Tibial nerve (tissue), 4 donors: ENCODE measurements at places on chromosomes 5 and 9. TPM values are rescaled to one million over a fixed set of nuclear protein-coding genes. Genes with fewer than 3 reads are reported as not detected.

GRCh38 chr9:111944241-111944866 lies 47.7 kb downstream of the UGCG start:
- H3K4me3 ChIP-seq, result no peak overlapping the region
- no peak for DNase-seq
- no peak overlapping the region for H3K27ac ChIP-seq
- H3K4me1 ChIP-seq, result no peaks in the 10 kb centered on the region
- H3K27me3 ChIP-seq, result no peaks in the 10 kb centered on the region

DNA sequence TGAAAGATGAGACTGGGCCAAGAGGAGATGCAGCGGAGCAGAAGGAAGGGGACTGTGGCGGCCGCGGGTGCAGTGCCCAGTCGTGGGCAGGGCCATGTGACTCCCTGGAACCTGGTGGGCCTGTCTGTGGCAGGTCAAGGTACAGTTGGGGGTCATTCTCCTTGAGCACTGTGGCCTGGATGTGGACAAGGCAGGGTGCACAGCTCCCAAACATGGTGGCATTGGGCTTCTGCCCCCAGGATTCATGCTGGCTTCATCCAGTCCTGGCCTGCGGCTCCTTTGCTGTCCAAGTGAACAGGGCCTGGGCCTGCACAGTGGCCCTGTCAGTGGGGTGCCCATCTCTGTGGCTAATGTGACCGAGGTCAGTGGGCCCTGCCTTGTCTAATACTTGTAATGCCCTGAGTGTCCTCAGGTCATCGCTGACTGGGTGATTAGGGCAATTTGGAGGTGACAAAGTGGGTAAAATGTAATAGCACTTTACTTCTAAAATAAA lies 39.9 kb downstream of the CEP72 start:
- H3K4me3 ChIP-seq, result no peak overlapping the region
- no peaks in the 10 kb centered on the region for H3K27me3 ChIP-seq
- no peak overlapping the region for H3K27ac ChIP-seq
- no peak for DNase-seq

- no peak overlapping the region for H3K27ac ChIP-seq
- no peak overlapping the region for H3K4me3 ChIP-seq
- no peak for DNase-seq
- H3K36me3 ChIP-seq, result no peaks in the 10 kb centered on the region
- no peaks in the 10 kb centered on the region for H3K27me3 ChIP-seq
- no peaks in the 10 kb centered on the region for H3K4me1 ChIP-seq
Observed at GRCh38 chr5:179226696-179227095, 118.6 kb downstream of the ADAMTS2 start.

DNA sequence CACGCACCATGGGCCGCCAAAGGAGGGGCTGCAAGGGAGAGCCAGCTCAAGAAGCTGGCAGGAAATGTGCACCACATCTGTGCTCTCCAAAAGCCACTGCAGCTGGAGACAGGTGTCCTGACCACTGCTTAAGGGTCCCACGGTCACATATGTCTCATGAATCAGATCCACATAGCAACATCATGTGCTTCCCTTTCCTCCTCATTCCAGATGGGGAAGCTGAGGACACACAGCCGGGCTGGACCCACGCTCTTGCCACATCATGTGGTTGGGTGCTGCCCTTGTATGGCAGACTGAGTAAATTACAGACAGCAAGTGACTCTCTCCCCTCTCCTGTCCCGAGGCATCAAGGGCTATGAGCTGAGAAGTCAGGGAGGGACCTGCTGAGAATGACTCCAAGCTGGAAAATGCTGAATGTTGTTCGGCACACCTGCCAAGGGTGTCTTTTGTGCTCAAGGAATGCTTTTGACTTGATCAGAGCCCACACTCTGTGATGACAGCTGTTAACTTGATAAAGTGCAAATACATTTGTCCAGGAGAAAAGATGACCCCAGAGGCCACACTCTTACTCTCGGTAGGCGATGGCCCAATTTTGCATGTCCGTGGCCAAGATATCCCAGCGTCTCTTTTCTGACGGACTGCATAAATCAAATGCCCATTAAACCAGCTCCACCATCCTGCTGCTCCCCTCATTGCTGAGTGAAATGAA lies 58.2 kb downstream of the NSUN2 start:
- H3K27ac ChIP-seq, result no peak overlapping the region
- no peaks in the 10 kb centered on the region for H3K27me3 ChIP-seq
- H3K4me1 ChIP-seq, result no peaks in the 10 kb centered on the region
- DNase-seq, result no peak

DNA sequence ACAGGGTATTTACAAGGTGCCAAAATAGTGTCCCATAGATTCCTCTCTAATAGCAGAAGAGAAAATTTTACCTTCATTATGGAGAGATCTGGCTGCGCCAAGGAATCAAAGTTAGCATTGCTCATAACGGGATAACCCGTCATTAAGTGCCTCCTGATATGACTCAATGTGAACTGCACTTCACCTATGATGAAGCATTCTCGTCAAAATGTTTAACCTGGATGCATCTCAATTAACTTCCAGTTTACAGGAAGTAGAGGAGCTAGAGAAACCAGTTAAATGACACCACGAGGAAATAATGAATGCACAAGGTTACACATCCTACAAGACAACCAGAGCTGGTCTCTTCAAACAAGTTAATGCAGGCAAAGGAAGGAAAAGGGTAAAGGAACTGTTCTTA lies 17.2 kb downstream of the FBXW11 start:
- no peak overlapping the region for H3K27ac ChIP-seq
- no peak overlapping the region for H3K4me3 ChIP-seq
- DNase-seq, result no peak
- H3K27me3 ChIP-seq, result no peaks in the 10 kb centered on the region
- no peaks in the 10 kb centered on the region for H3K4me1 ChIP-seq

DNA sequence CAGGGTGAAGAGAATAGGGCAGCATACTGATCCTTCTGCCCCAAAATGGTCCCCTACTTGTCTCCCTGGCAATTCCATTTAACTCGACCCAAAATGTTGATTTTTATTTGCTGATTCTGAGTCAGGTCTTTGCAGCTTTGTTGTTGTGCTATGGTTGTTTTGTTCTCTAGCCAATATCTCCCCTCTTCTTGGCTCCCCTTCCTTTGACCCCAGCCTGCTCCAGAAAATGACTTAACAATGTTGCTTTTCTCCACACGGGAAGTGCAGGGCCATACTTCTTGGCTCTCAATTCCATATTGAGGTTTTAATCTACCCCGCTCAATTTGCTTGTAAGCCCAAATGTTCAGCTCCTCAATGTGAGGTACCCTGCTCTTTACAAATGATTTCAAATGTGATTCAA lies 330.0 kb downstream of the RASEF start:
- no peaks in the 10 kb centered on the region for H3K4me1 ChIP-seq
- H3K27me3 ChIP-seq, result no peaks in the 10 kb centered on the region
- no peak for DNase-seq

DNA sequence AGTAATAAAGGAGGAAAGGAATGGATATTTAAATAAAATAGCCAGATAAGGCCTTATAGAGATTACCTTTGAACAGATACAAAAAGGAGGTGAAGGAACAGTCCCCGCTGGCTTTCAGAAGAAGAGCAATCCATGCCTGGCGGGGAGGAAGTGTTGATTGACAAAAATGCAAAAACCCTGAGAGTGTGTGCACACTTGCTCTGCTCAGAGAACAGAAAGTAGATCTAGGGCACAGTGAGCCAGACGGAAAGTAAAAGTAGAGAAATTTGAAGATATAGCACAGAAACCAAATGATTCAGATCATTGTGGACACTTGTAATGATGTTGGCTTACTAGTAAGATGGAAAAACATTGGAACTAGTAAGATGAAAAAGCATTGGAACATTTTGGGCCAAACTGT lies 720.6 kb downstream of the PTPRD start:
- no peak overlapping the region for H3K27ac ChIP-seq
- H3K4me3 ChIP-seq, result no peak overlapping the region
- H3K27me3 ChIP-seq, result no peaks in the 10 kb centered on the region
- H3K4me1 ChIP-seq, result no peaks in the 10 kb centered on the region
- no peaks in the 10 kb centered on the region for H3K36me3 ChIP-seq
- no peak for DNase-seq

- H3K4me1 ChIP-seq, result no peaks in the 10 kb centered on the region
- H3K4me3 ChIP-seq, result no peak overlapping the region
- H3K27me3 ChIP-seq, result no peaks in the 10 kb centered on the region
- no peaks in the 10 kb centered on the region for H3K36me3 ChIP-seq
- H3K27ac ChIP-seq, result no peak overlapping the region
Observed at GRCh38 chr9:113475992-113476391, 12.5 kb downstream of the RGS3 start.

DNA sequence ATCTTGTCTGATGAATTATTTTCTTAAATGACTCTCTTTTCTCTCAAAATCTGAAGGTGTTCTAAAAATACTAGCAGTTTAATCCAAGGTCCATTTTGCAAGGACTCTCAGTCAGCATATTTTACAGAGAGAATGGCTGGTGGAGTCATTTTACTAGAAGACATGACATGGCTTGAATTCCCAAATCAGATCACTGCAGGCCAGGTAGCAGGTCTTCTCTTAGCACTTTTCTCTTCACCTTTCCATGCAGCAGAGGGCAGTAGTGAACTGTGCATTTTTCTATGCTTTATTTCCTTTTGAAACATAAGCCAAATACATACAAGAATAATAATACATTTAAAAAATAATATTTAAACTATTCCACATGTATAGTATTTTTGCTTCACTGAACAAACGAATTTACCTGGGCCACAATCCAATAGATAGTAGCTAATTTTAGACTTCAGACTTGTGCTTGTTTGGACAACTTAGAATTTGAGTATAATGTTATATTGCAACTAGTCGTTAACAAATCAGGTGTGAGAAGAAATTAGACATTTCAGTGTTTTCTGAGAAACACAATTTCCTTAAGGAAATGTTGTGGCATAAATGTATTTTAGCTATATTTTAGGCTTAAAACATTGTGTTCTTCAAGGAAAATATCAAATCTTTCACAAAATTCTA lies 289.4 kb upstream of the DAB2 start:
- no peaks in the 10 kb centered on the region for H3K36me3 ChIP-seq
- H3K27ac ChIP-seq, result no peak overlapping the region
- no peaks in the 10 kb centered on the region for H3K27me3 ChIP-seq
- DNase-seq, result no peak
- H3K4me1 ChIP-seq, result no peaks in the 10 kb centered on the region

- no peaks in the 10 kb centered on the region for H3K27me3 ChIP-seq
- H3K27ac ChIP-seq, result no peak overlapping the region
- DNase-seq, result no peak
- H3K4me1 ChIP-seq, result no peaks in the 10 kb centered on the region
- no peaks in the 10 kb centered on the region for H3K36me3 ChIP-seq
- H3K4me3 ChIP-seq, result no peak overlapping the region
Observed at GRCh38 chr5:142915813-142916424, 145.7 kb downstream of the ARHGAP26 start.

GRCh38 chr9:12915366-12915954 lies 140.6 kb downstream of the LURAP1L start:
- no peaks in the 10 kb centered on the region for H3K27me3 ChIP-seq
- no peak for DNase-seq
- H3K4me3 ChIP-seq, result no peak overlapping the region
- no peak overlapping the region for H3K27ac ChIP-seq

DNA sequence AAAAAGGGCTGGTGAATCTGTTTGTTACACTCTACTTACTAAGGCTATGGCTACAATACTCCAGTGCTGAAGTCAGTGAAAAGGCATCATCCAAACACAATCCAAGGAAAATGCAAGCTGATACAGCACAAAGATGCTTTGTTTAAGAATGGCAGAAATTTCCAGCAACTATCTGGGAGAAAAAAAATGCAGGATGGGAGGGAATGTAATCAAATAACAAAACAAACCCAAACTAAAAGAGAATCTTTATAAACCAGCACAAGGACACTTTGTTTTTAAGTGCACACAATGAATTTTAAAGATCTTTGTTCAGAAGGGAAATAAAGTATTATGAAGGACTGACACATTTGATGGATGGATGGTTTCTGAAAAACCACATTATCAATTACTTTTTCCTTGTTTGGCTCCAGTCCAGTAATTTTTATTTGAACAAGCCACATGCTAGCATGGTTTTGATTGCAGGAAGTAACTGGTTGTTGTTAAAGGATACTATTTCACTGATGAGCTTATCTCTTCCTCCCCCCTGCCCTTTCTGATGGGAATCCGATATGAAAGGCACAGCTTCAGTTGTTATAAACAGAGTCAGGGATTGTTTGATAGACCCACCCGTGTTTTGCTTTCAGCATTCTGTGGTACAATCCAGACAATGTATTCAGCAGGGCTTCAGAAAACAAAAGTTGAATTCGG lies 12.1 kb upstream of the TLE4 start:
- H3K27me3 ChIP-seq, result no peaks in the 10 kb centered on the region
- no peak overlapping the region for H3K27ac ChIP-seq
- no peak overlapping the region for H3K4me3 ChIP-seq
- DNase-seq, result no peak

GRCh38 chr9:84139296-84140070 lies 158.9 kb downstream of the RMI1 start:
- no peaks in the 10 kb centered on the region for H3K36me3 ChIP-seq
- no peaks in the 10 kb centered on the region for H3K27me3 ChIP-seq
- no peak for DNase-seq
- no peak overlapping the region for H3K27ac ChIP-seq
- H3K4me3 ChIP-seq, result no peak overlapping the region
- peaks cover 10% of the 10 kb centered on the region for H3K4me1 ChIP-seq

DNA sequence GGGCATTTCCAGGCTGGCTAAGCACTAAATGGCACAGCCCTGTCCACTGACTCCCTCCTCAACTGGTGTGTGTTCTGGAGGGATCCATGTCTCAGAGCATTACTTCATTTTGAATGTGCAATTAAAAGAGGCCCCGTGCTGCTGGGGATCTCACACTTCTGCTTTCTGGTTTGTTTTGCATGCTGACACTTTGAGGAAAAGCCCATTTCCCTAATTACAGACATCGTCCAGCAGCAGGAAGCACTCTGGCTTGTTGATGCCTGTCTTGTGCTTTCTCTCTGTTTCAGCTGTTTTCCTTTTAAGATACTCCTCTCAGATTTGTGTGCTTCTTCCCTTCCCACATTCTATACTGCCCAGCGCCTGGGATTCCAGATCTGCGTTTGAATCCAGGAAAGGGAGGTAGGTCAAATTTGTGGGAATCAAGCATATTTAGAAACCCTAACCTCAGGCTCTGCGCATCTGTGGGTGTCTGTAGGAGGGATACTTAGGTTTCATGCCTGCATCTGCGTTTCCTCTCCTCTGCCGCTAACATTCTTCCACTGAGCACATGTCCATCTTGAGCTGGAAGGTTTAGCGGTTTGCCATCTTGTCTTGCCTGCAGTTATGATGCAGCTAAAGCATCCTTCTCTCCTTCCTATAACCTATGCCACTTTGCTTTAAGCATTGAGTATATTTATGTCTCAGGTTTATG lies 25.7 kb downstream of the SYK start:
- H3K4me3 ChIP-seq, result no peak overlapping the region
- DNase-seq, result no peak
- H3K4me1 ChIP-seq, result no peaks in the 10 kb centered on the region

The DRD1 gene
- 0.21 TPM for total RNA-seq

The FASTKD3 gene
- total RNA-seq, result 8.4 TPM

The DIAPH1 gene
- 64.7 TPM for total RNA-seq

The CBY3 gene
- not detected for total RNA-seq

The SURF4 gene
- 136 TPM for total RNA-seq
